ENCODE measurements at places on chromosomes 2 and 18. TPM values are rescaled to one million over a fixed set of nuclear protein-coding genes. Genes with fewer than 3 reads are reported as not detected.

- H3K27ac ChIP-seq: no peak overlapping the region
- H3K27me3 ChIP-seq: no peaks in the 10 kb centered on the region
- H3K4me1 ChIP-seq: peaks cover 4% of the 10 kb centered on the region
- no peak overlapping the region for H3K4me3 ChIP-seq
These were observed 103.4 kb upstream of the MSH2 start for GRCh38 chr2:47299555-47299954.

DNA sequence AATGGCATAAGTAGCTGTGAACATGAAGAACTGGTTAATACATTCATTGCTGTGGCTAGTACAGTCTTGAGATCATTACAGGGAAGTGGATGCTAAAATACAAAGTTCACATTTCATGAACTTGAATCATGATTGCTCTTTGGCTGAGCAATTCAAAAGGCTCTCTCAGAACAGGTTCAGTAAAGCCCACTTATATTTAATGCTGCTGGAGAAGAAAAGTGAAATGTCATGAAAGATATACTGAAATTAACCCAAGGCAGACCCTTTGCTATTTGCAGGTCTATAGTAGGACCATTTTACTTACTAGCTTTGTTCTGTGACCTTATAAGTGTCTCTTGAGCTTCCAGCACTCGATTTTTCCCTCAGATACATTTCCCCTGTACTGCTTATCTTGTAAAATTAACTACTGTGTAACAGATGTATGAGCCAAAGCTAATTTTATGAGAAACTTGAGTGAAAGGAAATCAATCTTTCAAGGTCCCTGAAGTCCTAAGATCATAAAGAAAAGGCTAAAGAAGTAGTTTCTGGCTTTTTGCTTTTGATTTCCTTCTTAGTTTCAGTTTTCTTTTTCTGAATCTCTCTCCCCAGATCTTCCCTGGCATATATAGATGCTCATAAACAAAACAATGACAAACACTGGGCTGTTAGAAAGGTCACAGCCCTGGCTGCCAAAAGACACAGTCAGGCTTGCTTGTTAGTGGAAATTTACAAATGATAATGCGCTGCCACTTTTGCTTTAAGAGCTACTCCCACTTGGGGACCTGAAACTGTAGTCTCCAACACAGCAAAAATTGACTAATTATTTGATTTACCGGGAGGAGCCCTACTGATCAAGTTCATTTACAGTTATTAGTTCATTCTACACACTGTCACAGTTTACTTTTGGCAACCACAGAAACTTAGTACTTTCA is 132.7 kb upstream of the XPO1 start:
- peaks cover 7% of the 10 kb centered on the region for H3K36me3 ChIP-seq
- peaks cover 45% of the 10 kb centered on the region for H3K4me1 ChIP-seq
- no peaks in the 10 kb centered on the region for H3K27me3 ChIP-seq
- H3K27ac ChIP-seq: peak overlapping the region; percentile 97
- DNase-seq: no peak
- H3K4me3 ChIP-seq: peak overlapping the region; percentile 57

DNA sequence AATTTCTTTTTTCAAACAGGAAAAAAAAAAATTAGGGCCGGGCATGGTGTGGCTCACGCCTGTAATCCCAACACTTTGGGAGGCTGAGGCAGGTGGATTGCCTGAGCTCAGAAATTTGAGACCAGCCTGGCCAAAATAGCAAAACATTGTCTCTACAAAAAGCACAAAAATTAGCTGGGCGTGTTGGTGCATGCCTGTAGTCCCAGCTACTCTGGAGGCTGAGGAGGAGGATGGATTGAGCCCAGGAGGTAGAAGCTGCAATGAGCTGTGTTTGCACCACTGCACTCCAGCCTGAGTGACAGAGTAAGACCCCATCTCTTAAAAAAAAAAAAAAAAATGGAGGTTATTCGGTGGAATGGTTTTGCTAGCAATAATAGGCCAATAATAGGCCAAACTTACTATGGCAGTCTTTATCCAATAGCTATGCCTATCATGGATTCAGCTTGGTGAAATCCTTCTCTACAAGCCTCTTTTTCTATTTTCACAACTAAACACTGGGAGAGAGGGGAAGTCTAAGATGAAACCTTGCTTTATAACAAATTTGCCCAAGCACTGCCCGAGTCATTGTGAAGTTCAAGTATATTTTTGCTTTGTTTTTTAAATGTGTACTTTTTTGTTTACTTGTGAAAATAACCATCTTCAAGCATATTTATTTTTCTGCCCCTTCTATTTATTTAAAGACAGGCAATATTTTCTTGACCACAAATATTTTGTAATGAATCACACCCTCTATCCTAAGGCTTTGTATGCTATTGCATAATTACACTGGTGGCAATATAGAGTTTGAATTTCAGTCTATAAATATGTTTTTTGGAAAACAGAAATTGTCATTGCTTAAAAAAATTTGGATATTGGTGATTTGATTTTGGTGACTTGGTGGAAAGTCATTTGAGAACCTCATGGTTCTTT is 20.0 kb upstream of the KYNU start:
- H3K4me3 ChIP-seq: no peak overlapping the region
- H3K27ac ChIP-seq: peak overlapping the region; percentile 81
- DNase-seq: no peak
- H3K36me3 ChIP-seq: no peaks in the 10 kb centered on the region

DNA sequence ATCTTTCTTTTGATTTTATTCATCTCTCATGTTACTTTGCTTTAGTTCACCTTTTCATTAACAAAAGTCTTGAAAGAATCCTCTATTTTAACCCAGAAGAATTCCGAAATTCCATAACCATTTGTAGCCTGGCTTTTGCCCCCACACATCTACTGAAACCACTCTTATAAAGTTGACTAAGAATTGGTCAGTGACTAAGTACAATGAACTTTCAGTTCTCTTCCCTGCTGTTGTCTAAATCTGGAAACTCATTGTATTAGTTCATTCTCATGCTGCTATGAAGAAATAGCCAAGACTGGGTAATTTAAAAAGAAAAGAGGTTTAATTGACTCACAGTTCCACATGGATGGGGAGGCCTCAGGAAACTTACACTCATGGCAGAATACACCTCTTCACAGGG is 49.9 kb upstream of the PNPT1 start:
- no peak overlapping the region for H3K4me3 ChIP-seq
- no peaks in the 10 kb centered on the region for H3K27me3 ChIP-seq
- DNase-seq: no peak
- H3K27ac ChIP-seq: no peak overlapping the region
- no peaks in the 10 kb centered on the region for H3K36me3 ChIP-seq

ARHGEF33 gene
- total RNA-seq: 0.71 TPM

SLC39A10 gene
- 49.0 TPM for total RNA-seq

GRCh38 chr2:178208336-178208735 is 14.0 kb downstream of the OSBPL6 start:
- H3K4me3 ChIP-seq: no peak overlapping the region
- H3K4me1 ChIP-seq: no peaks in the 10 kb centered on the region
- no peak overlapping the region for H3K27ac ChIP-seq
- no peak for DNase-seq

- no peak for DNase-seq
- H3K27ac ChIP-seq: no peak overlapping the region
- H3K36me3 ChIP-seq: no peaks in the 10 kb centered on the region
- H3K4me3 ChIP-seq: no peak overlapping the region
These were observed 7.9 kb upstream of the CETN1 start for GRCh38 chr18:572091-572830.

DNA sequence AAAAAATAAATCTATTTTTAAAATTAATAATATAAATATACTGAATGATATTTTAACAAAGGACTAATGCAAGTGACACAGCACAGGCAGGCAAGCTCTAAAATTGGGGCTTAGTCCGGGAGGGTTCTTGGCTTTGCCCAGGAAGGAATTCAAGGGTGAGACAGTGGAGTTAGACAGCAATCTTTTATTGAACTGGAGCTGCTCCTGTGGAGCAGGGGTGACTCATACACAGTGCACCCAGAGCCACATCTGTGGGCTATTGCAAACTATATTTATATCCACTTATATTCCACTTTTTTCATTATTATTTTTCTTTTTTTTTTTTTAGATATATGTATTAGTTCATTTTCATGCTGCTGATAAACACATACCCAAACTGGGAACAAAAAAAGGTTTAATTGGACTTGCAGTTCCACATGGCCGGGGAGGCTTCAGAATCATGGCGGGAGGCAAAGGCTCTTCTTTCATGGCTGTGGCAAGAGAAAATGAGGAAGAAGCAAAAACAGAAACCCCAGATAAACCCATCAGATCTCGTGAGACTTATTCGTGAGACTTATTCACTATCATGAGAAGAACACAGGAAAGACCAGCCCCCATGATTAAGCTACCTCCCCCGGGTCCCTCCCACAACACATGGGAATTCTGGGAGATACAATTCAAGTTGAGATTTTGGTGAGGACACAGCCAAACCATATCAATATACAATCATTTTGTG is 437.1 kb downstream of the BCL11A start:
- H3K36me3 ChIP-seq: no peaks in the 10 kb centered on the region
- H3K4me3 ChIP-seq: no peak overlapping the region
- H3K27me3 ChIP-seq: no peaks in the 10 kb centered on the region

- H3K27ac ChIP-seq: peak overlapping the region; percentile 60
- peaks cover 2% of the 10 kb centered on the region for H3K36me3 ChIP-seq
- peaks cover 79% of the 10 kb centered on the region for H3K4me1 ChIP-seq
These were observed 195.4 kb downstream of the SPP2 start for GRCh38 chr2:234245945-234246344.

DNA sequence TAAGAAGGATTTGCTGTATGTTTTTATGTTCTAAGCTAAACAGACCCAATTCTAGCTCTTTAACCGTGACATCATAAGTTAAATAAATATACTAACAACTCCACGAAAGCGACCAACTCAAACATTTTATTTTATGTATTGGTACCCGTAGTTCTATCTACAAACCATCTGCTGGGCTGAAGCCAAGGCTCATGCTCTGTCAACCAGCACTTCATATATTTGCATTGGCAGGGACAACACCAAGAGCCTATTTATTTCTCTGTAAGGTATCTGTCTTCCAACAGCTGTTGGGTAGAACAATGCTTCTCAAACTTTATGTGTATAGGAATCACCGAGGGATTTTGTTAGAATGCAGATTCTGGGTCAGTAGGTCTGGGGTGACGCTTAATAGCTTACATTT is 64.5 kb downstream of the PID1 start:
- H3K27me3 ChIP-seq: no peaks in the 10 kb centered on the region
- no peak for DNase-seq
- H3K4me3 ChIP-seq: no peak overlapping the region

COMMD1 gene
- 26.0 TPM for total RNA-seq

CDC42EP3 gene
- 29.4 TPM for total RNA-seq

- peaks cover 13% of the 10 kb centered on the region for H3K4me1 ChIP-seq
- no peak for DNase-seq
- H3K36me3 ChIP-seq: no peaks in the 10 kb centered on the region
- no peaks in the 10 kb centered on the region for H3K27me3 ChIP-seq
- H3K27ac ChIP-seq: no peak overlapping the region
- H3K4me3 ChIP-seq: no peak overlapping the region
These were observed 61.0 kb downstream of the TBC1D8 start for GRCh38 chr2:101089942-101090799.

DNA sequence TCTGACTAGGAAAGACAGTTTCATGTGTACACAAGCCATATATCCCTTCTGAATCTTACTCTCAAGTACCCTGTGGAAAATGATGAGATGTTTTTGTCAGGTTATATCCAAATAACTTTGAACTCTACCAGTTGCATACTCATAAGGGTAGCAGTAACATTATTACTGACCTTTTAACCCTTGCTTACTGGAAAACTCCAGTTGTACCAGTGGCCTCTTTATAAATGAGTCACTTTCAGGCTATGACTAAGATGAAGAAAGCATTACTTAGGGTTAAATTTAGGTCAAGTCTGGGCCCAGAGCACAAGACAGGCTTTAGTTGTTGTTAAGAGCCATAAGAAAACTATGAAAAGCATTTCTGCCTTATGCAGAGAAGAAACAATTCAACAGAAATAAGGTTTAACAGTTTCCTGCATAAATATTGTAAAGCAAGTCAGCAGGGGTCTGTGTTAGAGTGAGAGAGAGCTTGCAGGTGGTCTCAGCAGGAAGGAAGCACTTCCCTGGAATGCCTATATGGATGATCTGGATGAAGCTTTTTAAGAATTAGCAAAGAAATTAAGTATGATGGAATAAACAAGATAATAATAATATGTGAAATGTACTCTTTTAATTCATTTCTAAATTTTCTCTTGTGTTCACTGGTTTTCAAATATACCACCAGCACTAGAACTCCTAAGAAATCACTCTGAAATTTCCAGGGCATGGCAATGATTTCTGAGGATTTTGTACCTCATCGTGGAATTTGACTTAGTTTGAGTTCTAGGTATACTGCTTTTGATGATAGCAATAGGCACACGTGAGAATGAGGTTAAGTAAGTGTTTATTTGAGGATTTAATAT is 126.6 kb downstream of the UBE2E3 start:
- DNase-seq: no peak
- peak overlapping the region; percentile 81 for H3K27ac ChIP-seq
- H3K36me3 ChIP-seq: no peaks in the 10 kb centered on the region
- no peak overlapping the region for H3K4me3 ChIP-seq

DNA sequence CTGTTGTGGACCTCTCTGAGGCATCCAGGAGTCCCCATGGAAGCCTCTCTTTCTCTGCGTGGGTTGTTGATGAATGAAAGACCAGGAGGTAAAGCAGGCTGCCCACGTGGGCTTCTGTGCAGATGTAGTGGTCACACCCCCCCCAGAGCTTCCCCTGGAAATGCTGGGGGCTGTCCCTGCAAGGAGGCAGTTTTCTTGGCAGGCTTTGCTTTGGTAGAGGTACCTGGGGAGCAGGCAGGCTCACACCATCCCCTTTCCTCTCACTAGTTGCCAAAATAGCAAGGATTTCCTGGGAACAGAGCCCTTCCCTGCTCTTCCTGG is 97.6 kb upstream of the MAP3K20 start:
- H3K27ac ChIP-seq: no peak overlapping the region
- H3K4me1 ChIP-seq: peaks cover 19% of the 10 kb centered on the region
- H3K36me3 ChIP-seq: no peaks in the 10 kb centered on the region
- H3K27me3 ChIP-seq: no peaks in the 10 kb centered on the region
- DNase-seq: no peak

FAM228A gene
- total RNA-seq: not detected

MARCHF4 gene
- total RNA-seq: 0.54 TPM

GRCh38 chr18:48966523-48966922 is 15.8 kb upstream of the SMAD7 start:
- peaks cover 5% of the 10 kb centered on the region for H3K36me3 ChIP-seq
- peaks cover 26% of the 10 kb centered on the region for H3K27me3 ChIP-seq
- H3K27ac ChIP-seq: no peak overlapping the region
- H3K4me1 ChIP-seq: no peaks in the 10 kb centered on the region
- no peak for DNase-seq

- H3K27ac ChIP-seq: no peak overlapping the region
- no peaks in the 10 kb centered on the region for H3K36me3 ChIP-seq
- DNase-seq: no peak
- no peak overlapping the region for H3K4me3 ChIP-seq
These were observed 87.4 kb upstream of the SP3 start for GRCh38 chr2:174052584-174052976.

NCOA1 gene
- total RNA-seq: 13.2 TPM

GRCh38 chr2:104109356-104109755 is 744.6 kb upstream of the POU3F3 start:
- no peak for DNase-seq
- no peaks in the 10 kb centered on the region for H3K36me3 ChIP-seq
- H3K4me1 ChIP-seq: no peaks in the 10 kb centered on the region
- no peak overlapping the region for H3K4me3 ChIP-seq
- H3K27ac ChIP-seq: no peak overlapping the region

GRCh38 chr2:162065767-162066166 is 8.2 kb downstream of the DPP4 start:
- no peak overlapping the region for H3K27ac ChIP-seq
- no peaks in the 10 kb centered on the region for H3K27me3 ChIP-seq
- DNase-seq: no peak

NT5DC4 gene
- total RNA-seq: 13.6 TPM

GRCh38 chr2:72985891-72986683 is 68.8 kb downstream of the EMX1 start:
- H3K27me3 ChIP-seq: no peaks in the 10 kb centered on the region
- H3K27ac ChIP-seq: no peak overlapping the region
- no peaks in the 10 kb centered on the region for H3K36me3 ChIP-seq
- no peaks in the 10 kb centered on the region for H3K4me1 ChIP-seq
- no peak for DNase-seq

TLX2 gene
- total RNA-seq: not detected

Measured in Calu3 (cell line).